ENCODE measurements at places on chromosomes 11 and 22. TPM values are rescaled to one million over a fixed set of nuclear protein-coding genes. Genes with fewer than 3 reads are reported as not detected.

The TEAD1 gene
- total RNA-seq, result 79.9 TPM

The KRTAP5-2 gene
- total RNA-seq, result not detected

DNA sequence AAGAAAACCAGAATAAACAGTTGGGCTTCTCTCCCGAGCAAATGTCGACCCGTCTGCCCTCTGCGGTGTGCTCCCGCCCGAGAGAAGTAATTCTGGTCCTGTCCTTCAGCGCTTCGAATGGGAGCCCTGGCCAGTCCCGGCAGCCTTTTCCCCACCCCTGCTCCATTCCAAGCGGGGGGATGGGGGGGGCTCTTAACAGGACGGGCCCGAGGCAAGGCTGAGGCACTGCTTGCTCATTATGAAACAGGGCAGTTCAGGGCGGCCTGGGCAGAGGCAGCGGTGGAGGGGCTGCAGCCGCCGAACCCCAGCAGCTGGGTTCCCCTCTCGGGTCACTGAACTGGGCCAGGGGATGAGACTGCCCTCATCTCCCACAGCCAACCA lies 9.1 kb downstream of the BACE1-AS start:
- DNase-seq, result peak; percentile 64

DNA sequence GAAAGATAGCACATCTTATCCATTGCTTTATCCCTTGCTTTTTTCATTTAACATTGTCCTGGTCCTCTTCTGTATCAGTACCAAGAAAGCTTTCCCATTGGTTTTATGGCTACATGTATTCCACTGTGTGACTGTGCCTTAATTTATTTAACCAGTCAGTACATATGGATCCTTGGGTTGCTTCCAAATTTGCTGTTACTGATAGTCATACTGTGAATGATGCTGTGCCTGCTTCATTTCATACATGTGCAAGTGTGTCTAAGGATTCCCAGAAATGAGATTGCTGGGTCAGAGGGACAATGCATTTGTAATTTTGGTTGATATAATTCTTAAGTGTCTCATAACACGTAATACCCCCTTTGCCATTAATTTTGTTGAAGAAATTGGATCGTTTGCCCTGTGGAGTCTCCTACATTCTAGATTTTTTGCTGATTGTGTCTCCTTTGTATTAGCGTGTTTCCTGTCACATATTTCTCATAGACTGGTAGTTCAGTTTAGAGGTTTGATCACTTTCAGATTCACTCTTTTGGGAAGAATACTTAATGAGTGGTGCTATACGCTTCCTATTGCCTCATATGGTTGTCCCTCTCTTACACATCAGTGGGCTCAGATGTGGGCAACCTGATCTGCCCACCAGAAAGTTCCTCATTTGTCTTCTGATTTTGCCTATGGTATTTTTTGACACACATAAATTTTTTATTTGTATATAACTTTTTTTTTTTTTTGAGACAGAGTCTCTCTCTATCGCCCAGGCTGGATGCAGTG lies 35.3 kb downstream of the MYBPC3 start:
- no peak for DNase-seq

The ARHGAP42 gene
- total RNA-seq, result 32.5 TPM

The OSBP2 gene
- total RNA-seq, result 4.4 TPM

The SLC22A9 gene
- total RNA-seq, result not detected

DNA sequence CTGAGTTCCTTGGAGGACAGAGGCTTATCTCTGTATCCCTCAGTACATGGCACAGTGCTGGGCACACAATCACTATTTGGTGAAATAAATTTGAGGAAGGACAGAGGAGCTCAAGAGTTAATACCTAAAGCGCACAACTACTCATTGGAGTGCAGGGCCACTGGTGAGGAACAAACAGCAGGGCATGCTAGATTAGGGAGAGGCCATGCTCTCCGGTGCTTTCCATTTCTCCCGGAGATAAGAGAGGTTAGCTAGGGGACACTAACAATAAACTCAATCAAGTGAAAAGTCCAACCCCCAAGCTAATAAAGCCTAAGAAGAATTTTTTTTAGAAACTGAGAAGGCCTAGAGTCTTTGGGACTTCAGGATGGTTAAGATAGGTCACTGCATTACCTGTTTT lies 29.1 kb downstream of the NFRKB start:
- no peak for DNase-seq

GRCh38 chr11:57275582-57275981 lies 38.5 kb upstream of the APLNR start:
- no peak for DNase-seq

The FREY1 gene
- 1.8 TPM for total RNA-seq

The TRIM21 gene
- total RNA-seq, result 14.8 TPM

- DNase-seq, result no peak
Observed at GRCh38 chr11:119891055-119891768, 162.2 kb upstream of the NECTIN1 start.

The MOV10L1 gene
- total RNA-seq, result not detected

GRCh38 chr22:24728790-24729637 lies 45.5 kb downstream of the PIWIL3 start:
- DNase-seq, result no peak

DNA sequence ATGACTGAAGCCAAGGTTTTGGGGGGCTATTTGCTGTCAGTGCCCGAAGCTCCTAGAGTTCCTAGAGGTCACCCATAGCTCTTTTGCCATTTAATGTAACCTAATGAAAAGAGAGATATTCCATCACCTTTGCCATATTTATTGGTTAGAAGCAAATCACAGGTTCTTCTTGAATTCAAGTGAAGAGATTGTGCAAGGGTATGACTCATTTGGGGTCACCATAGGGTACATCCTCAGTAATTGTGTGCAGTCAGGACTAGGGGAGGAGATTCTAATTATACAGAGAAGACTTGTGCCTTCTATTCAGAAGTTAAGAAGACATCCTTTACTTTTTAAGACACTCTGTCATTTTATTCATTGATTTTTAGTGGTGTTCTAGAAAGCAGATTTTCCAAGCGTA lies 6.9 kb upstream of the PRAME start:
- no peak for DNase-seq

GRCh38 chr11:60905047-60905446 lies 1.3 kb downstream of the PRPF19 start:
- no peak for DNase-seq

The FZD4 gene
- 9.8 TPM for total RNA-seq

The CYP2D6 gene
- 1.4 TPM for total RNA-seq

DNA sequence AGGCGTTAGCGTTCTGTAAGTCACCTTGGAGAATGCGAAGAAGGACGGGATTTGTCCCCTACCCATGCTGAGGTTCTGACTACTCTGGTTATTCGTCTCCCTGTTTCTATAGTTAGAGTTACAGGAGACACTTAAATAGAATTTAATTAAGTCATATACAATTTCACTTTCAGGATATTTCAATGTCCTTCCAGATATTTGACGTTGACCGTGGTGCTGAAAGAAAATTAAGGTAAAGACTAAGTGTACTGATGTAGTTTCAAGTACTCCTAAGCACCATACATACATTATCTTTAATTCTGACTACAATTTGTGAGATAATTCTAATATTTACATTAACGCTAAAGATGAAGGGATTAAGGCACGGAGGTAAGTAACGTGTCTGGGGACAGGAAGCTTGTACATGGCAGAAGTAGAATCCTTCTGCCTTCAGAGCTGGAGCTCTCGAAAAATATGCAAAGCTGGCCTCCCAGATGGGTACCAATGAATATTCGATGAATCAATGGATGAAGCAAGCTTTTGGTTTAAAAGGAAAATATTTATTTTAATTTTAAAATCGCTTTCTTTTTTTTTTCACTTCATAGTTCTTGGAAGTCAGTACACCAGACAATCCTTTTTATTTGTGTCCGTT lies 539 bp upstream of the SLC36A4 start:
- DNase-seq, result no peak

The PNPLA3 gene
- 19.6 TPM for total RNA-seq
